ENCODE measurements at places on chromosomes 13 and 19. TPM values are rescaled to one million over a fixed set of nuclear protein-coding genes. Genes with fewer than 3 reads are reported as not detected.
A peak's percentile ranks its signal among the peaks of the same experiment; 100 is the strongest.

DNA sequence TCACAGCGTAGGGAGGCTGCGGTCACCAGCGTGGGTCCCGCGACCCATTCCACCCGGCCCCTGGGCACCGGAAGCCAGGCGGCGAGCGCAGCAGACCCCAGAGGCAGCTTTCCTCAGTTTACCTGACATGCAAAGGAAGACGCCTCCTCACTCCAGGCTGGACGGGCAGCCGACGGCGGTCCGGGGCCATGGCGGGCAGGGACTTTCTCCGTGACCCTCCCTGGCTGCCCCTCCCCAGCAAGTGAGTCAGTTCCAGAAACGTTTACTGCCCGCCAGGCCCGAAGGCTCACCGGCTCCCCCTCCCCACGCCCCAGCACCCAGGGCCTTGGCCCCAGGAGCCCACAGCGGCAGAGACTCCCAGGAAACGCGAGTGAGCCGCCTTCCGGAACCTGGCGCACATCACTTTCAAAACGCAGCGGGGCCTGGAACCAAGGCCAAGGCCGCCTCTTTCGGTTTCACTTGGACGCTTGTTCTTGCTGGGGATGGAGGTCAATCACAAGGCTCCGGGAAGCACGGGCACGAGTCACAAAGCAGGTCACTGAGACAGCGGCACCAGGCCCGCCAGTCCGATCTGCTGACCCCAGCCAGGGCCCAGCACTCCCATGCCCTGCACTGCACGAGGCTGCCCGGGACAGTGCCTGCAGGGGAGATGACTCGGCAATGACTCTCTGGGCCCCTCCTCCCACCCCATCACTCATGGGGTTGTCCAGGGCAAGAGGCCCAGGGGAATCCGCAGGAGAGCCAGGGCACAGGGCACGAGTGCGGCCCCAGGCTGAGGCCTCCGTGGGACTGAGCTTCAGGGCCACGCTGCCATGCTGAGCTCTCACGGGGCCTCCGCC is 5.3 kb downstream of the SBNO2 start:
- DNase-seq = no peak

ELSPBP1 gene
- not detected for total RNA-seq

MEDAG gene
- total RNA-seq = 12.8 TPM

GRCh38 chr13:58300224-58300623 is 668.7 kb downstream of the PCDH17 start:
- no peak for DNase-seq

GRCh38 chr13:111940892-111941291 is 126.1 kb upstream of the SOX1 start:
- DNase-seq = no peak

GRCh38 chr13:107091428-107091827 is 523.5 kb upstream of the ARGLU1 start:
- no peak for DNase-seq

KLK3 gene
- total RNA-seq = not detected

USHBP1 gene
- 7.1 TPM for total RNA-seq

DNA sequence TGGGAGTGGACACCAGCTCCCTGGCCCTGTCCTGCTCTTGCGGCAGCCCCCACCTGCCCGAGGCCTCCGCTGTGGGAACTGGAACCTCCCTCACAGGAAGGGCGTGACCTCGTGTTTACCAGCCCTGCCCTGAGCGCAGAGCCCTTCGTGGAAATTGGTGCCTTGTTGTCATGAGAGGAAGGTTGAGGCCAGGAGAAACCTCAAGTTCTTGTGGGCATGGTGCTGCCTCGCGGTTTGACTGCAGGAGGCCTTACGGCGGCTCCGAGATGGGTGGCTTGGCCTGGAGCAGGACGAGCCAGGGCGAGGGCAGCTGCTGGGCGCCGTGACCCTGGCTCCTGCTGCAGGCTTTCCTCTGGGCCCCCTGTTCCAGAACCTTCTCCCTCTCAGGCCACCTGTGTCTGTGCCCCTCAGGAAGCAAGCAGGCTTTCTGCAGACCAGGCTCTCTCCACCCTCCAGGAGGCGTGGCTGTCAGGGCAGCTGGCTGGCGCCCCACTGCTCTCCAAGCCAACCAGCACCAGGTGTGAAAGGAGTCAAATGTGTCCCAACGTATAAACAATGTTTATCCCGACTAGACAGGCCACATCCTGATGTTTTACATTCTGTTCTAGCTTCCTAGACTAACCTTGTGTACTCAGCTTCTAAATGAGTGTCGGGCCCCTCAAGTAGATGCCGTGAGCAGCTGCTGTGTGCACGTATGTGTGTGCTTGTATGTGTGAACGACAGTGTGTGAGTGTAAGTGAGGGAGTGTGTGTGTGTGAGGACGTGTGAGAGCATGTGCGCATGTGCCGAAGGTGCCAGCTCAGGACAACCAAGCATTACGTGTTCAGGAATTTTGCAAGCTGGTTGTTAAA is 10.4 kb upstream of the RASA3 start:
- peak; percentile 46 for DNase-seq

GRCh38 chr19:2150794-2151338 is 500 bp downstream of the AP3D1 start:
- DNase-seq = no peak

DACT3 gene
- 0.41 TPM for total RNA-seq

DNA sequence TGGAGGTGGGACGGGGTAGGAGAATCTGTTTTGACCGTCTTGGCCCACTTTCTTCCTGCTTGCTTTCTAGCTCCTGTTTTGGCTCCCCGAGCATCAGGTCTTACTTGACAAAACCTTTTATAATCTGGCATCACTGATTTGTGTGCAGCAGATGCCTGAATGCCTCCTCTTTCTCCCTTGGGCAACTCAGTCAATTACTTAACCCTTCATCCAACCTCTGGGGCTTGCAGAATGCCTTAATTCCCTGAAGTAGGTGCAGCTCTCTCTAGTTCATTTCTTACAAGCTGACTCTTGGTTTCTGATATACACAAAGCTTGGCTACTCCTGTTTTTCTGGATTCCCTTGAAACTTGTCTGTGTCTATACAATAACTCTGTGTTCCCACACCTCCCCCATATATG is 5.7 kb upstream of the NUP58 start:
- DNase-seq = no peak

DNA sequence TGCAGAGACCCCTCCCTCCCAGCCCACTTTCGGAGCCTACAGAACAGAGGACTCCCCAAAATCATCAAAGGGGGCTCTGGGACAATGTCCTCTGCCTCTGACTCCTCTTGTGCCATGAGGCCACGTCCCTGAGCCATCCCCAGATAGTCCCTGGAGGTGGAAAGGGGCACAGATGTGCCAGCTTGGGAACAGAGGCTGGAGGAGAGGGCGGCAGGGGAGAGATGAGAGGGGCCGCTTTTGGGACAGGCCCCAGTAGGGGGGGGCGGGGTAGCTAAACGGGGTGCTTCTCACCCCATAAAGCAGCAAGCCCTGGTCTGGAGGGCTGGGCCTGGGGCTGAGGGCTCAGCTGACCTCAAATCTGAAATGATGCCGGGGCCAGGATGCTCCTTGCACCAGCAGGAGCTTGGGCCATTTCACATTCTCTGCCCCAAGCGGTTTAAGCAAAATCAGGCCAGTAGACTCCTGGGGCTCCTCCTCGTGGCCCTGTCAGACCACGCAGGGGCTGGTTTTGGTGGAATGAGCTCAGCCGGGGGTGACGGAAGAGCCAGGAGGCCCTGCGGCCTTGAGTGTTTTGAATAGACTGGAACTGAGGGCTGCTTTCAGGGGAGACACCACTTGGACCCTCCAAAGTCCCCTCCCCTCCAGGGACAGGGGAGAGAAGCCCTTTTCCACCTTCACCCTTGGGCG is 27.1 kb downstream of the ONECUT3 start:
- DNase-seq = no peak

DNA sequence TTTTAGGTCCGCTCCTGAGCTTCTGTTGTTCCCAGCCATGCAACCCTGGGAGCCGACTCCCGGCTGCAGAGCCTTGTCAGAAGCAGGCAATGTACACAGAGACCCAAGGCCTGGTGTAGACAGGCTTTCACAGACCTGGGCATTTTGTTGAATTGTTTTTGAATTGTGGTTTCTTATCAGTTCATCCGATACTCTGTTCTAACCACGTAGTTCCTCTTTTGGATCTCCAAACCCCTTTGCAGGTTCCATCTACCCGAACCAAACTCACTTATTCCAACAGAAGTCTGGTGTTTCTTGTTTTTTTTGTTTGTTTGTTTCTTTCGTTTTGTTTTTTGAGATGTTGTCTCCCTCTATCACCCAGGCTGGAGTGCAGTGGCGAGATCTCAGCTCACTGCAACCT is 6.3 kb upstream of the NLRP2 start:
- DNase-seq = no peak

C19orf85 gene
- not detected for total RNA-seq

LILRA1 gene
- total RNA-seq = 0.62 TPM

RAB3A gene
- total RNA-seq = not detected

- DNase-seq = no peak
These were observed 186.5 kb upstream of the ATXN8OS start for GRCh38 chr13:69921156-69921555.

DNA sequence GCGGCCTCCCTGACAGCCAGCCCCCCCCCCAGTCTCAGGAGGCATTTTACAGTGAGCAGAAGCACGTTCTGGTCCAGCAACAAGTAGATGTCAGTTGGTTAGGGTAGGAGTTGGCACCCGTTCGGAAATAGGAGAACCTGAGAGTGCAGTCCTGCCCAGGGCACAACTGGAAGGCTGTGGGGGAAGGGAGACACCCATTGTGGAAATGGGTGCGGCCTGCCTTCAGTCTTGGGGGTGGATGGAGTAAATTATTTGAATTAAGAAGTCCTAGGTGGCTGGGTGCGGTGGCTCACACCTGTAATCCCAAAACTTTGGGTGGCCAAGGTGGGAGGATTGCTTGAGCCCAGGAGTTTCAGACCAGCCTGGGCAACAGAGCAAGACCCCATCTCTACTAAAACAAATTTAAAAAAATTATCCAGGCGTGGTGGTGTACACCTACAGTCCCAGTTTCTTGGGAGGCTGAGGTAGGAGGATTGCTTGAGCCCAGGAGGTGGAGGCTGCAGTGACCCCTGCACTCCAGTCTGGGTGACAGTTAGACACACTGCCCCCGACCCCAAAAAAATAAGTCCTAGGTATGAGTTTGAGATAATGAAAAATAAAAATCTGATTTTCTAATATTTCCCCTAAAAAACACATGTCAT is 1.2 kb downstream of the CIRBP start:
- peak; percentile 87 for DNase-seq

GRCh38 chr13:49893591-49893990 is 42.5 kb downstream of the SPRYD7 start:
- DNase-seq = no peak

OLFM2 gene
- not detected for total RNA-seq

- no peak for DNase-seq
These were observed 323.6 kb downstream of the TDRD3 start for GRCh38 chr13:60720590-60720989.

ELANE gene
- total RNA-seq = 0.46 TPM

PSG7 gene
- total RNA-seq = not detected

GRCh38 chr13:91729859-91730258 is 331.4 kb downstream of the GPC5 start:
- DNase-seq = no peak

GRCh38 chr13:50006426-50007135 is 8.7 kb upstream of the KCNRG start:
- no peak for DNase-seq

DNA sequence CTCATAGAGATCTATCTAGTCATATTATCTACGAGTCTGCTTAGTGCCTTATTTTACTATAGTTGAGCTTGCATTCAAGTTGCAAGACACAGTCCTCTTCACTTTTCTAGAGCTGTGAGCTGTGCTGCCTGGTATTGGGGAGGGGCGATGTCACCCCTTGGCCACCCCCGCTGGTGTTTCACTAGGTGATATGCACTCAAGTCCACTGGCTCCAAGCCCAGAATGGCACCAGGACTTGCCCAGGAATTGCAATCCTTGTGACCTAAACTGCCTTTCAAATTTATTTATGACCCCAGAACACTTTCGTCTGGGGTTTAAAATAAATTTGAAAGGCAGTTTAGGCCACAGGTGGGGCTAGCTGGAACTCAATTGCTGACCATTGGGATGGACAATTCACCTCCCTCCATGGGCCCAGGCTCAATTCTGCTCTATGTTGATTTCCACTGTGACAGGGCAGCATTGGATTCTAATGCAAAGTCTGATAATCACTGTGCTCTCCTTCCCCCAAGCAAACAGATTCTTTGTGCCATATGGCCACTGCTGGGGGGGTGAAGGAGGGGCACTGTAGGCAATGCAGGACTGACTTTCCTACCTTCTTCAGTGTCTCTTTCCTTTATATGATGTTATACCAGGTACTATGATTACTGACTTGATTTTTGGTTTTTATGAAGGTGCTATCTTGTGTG is 1244.2 kb upstream of the MIR17HG start:
- no peak for DNase-seq

GRCh38 chr13:33913829-33914228 is 95.9 kb downstream of the RFC3 start:
- no peak for DNase-seq

DNA sequence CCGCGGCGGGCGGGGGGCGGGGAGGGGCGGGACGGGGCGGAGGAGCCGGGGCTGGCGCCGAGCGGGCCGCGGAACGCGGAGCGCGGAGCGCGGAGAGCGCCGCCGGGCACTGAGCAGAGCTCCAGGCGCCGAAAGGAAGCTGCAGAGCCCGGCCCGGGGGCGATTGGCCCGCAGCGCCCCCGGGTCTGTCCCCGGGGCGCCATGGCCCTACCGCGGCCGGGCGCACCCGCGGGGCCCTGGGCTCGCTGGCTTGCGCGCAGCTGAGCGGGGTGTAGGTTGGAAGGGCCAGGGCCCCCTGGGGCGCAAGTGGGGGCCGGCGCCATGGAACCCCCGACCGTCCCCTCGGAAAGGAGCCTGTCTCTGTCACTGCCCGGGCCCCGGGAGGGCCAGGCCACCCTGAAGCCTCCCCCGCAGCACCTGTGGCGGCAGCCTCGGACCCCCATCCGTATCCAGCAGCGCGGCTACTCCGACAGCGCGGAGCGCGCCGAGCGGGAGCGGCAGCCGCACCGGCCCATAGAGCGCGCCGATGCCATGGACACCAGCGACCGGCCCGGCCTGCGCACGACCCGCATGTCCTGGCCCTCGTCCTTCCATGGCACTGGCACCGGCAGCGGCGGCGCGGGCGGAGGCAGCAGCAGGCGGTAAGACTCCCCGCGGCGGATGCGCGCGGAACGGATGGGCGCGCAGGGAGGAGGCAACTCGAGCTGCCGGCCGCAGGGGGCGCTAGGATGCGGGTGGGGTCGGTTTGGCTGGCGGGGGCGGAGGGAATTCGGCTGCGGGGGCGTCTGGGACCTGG is at the start of gene PDE4A:
Gene PDE4A (plus strand): TSS at position 95 of the 796 bp plus-strand sequence. CDS start 227 bp downstream, at position 322.
- no peak for DNase-seq

All from gastrocnemius medialis (tissue), 4 donors.